Neural crest cell (in vitro differentiated cells): ENCODE measurements at places on chromosomes 2 and 18.

GRCh38 chr2:220756653-220757052 is 815.5 kb downstream of the EPHA4 start:
- DNase-seq: no peak

- no peak for DNase-seq
These were observed 208.0 kb downstream of the HAUS1 start for GRCh38 chr18:46312221-46312620.

DNA sequence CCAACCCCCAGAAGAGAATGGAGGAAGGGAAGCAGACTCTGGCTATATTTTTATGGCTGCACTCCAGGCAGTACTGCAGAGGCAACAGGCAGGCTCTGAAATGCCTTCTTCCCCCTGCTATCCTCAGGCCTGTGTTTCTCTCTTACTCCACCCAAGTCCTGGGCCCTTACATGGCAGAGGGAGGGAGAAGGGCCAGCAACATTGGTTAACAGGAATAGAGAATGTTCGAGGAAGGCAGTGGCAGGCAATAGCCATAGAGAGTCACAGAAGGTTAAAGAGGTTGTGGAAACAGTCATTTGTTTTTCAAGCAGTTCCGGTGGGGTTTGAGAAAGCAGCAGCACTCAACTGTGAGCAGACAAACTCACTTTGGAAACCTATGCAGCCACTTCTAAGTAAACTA is 15.1 kb upstream of the DARS1 start:
- no peak for DNase-seq

- no peak for DNase-seq
These were observed 789 bp upstream of the COX7A2L start for GRCh38 chr2:42361728-42362283.

GRCh38 chr2:202911203-202911511 is 316 bp downstream of the WDR12 start:
- DNase-seq: no peak
